ENCODE measurements at places on chromosomes 6 and 20. TPM values are rescaled to one million over a fixed set of nuclear protein-coding genes. Genes with fewer than 3 reads are reported as not detected.
A peak's percentile ranks its signal among the peaks of the same experiment; 100 is the strongest.

- no peak overlapping the region for H3K27ac ChIP-seq
- no peaks in the 10 kb centered on the region for H3K36me3 ChIP-seq
- no peaks in the 10 kb centered on the region for H3K27me3 ChIP-seq
- no peaks in the 10 kb centered on the region for H3K4me1 ChIP-seq
Observed at GRCh38 chr20:41258474-41258873, 59.1 kb downstream of the ZHX3 start.

- H3K27me3 ChIP-seq, result no peaks in the 10 kb centered on the region
- H3K4me1 ChIP-seq, result no peaks in the 10 kb centered on the region
Observed at GRCh38 chr20:25460566-25461280, 53.2 kb downstream of the GINS1 start.

DNA sequence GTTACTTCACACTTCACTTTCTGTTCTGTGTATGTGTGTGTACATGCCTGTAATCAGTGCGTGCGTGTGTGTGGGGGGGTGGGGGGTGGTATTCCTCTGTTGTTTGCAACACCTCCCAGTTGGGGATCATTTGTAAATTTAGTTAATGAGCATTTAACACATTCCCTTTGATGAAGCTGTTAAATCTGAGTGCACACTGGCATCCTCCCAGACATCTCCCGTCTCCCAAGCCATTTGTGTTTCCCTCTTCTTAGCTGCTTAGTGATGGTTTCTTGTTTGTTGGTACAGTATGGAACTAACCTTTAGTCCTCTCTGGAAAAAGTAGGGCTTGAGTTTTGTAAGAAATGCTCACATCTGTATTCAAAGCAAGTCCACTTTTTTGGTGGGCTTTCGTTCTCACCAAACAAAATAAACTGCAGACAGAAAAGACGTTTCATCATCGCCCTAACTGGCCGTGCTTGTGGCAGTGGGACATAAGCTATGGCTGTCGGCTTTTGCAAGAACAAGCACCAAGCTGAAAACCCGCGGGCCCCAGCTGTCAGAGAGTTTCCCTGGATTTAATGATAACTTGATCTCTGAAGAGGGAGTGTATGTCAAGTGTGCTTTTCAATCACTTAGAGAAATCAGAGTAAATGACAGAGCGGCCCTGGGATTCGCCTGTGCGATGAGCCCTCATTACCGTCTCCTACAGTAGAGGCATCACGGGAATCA lies 54.9 kb upstream of the SASH1 start:
- H3K4me3 ChIP-seq, result no peak overlapping the region
- H3K4me1 ChIP-seq, result peaks cover 6% of the 10 kb centered on the region
- no peak overlapping the region for H3K27ac ChIP-seq
- no peaks in the 10 kb centered on the region for H3K36me3 ChIP-seq

DNA sequence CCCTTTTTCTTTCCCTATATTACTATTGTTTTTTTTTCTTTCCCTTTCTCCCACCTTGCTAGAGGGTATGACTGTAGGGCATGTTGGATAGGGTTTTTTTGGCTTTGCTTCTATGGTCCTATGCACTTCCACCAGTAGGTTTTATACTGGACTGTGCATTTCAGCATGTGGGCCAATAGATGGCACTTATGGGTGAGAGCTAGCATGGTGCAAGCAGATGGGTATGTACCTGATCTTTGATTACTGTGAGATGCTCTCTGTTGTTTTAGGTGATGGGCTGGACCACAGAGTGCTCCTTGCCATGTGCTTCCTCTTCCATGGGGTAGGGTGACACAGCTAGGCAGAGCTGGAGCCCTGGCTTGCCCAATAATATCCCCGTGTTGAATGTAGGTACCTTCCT lies 128.5 kb upstream of the CHD6 start:
- H3K4me1 ChIP-seq, result no peaks in the 10 kb centered on the region
- no peaks in the 10 kb centered on the region for H3K36me3 ChIP-seq
- H3K27me3 ChIP-seq, result no peaks in the 10 kb centered on the region

DNA sequence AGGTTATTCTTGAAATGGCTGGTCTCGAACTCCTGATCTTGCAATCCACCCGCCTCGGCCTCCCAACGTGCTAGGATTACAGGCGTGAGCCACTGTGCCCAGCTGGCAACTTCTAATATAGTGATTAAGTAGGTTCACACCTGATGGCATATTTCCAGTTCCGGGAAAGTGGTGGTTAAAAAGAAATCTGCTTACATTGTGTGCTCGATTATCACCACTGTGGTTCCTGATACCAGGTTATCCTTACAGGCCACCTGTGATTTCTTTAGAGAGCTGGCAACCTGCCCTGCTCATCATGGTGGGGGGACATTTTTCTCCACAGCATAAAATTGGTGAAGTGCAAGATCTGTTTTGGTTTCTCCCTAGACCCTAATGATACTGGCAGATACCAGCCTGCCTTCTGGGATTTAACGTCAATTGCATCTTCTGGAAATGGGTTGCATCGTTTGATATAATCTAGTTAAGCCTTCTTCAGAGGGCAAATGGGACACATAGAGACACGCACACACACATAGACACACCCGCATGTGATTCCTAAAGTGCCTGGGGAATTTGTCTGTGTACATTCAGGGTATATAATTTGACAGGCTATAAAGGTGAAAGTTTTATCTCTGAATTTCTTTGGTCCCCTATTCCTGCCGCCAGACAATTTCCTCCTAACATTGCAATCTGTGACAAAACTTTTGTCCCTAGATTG lies 49.7 kb upstream of the CITED2 start:
- no peak overlapping the region for H3K4me3 ChIP-seq
- H3K27ac ChIP-seq, result no peak overlapping the region
- no peaks in the 10 kb centered on the region for H3K27me3 ChIP-seq
- no peaks in the 10 kb centered on the region for H3K4me1 ChIP-seq

DNA sequence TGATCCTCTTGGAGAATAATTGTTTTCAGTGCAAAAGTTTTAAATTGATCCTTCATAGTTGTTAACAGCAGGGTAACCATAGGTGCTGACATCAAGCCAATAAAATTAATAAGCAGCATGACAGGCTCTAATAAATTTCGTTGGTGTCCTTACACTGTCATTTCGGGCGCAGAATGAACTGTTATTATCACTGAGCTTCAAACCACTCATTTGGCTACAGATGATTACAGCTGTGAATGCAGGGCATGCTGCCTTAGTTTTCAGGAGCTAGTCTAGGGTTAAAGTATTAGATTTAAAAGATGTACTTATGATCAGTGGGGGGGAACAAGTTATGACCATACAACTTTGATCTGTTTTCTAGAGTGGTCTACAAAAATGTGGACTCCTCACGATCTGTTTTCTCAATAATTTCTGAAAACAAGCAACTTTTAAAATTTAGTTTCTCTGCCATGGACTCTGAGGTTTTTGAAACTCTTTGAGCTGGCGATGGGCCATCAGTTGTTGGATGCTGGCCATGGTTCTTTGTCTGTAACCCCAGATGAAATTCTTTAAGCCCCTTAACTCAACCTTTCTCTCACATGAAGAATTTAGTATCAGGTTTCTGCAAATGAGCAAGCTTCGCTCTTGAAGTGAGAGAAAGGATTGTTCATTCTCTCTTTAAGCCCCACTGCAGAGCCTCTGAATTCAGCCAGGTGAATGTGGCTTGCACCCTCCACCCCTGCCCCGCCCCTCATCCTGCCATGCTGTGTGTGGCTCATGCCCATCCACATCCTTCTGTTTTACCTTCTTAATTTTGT lies 99.1 kb upstream of the MTHFD1L start:
- H3K27me3 ChIP-seq, result no peaks in the 10 kb centered on the region
- DNase-seq, result peak; percentile 65
- peaks cover 23% of the 10 kb centered on the region for H3K4me1 ChIP-seq
- H3K27ac ChIP-seq, result no peak overlapping the region
- H3K4me3 ChIP-seq, result no peak overlapping the region
- H3K36me3 ChIP-seq, result no peaks in the 10 kb centered on the region

GRCh38 chr6:5562277-5562676 lies 301.0 kb downstream of the FARS2 start:
- H3K27ac ChIP-seq, result no peak overlapping the region
- no peaks in the 10 kb centered on the region for H3K4me1 ChIP-seq
- H3K27me3 ChIP-seq, result no peaks in the 10 kb centered on the region
- H3K36me3 ChIP-seq, result no peaks in the 10 kb centered on the region
- DNase-seq, result no peak

GRCh38 chr20:58938541-58938940 lies 42.5 kb upstream of the NELFCD start:
- no peaks in the 10 kb centered on the region for H3K4me1 ChIP-seq
- no peak overlapping the region for H3K27ac ChIP-seq
- H3K27me3 ChIP-seq, result peaks cover 10% of the 10 kb centered on the region
- no peak overlapping the region for H3K4me3 ChIP-seq
- no peak for DNase-seq

- no peak overlapping the region for H3K4me3 ChIP-seq
- H3K27ac ChIP-seq, result no peak overlapping the region
- H3K27me3 ChIP-seq, result no peaks in the 10 kb centered on the region
- peaks cover 48% of the 10 kb centered on the region for H3K36me3 ChIP-seq
- no peak for DNase-seq
Observed at GRCh38 chr20:50887576-50887975, 43.7 kb downstream of the ADNP start.

DNA sequence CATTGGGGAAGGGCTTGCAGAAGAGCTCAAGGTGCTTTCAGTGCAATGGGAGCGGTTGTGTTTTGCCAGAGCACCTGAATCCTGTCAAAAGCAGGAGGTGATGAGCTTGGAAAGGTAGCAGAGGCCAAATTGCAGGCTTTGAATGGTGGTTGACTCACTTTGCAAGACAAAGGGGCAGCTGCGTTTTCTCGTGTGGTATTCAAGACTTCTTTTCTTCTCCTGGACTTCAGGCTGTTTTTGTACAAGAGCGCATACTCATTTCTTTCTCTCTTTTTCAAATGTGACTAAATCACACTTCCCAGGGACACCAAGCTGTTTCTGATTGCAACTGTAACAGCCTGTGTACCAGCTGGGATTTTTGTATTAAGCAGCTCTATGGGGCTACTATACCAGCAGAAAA lies 32.3 kb downstream of the GHRH start:
- DNase-seq, result no peak
- H3K4me3 ChIP-seq, result no peak overlapping the region
- H3K4me1 ChIP-seq, result no peaks in the 10 kb centered on the region
- peaks cover 76% of the 10 kb centered on the region for H3K36me3 ChIP-seq
- H3K27me3 ChIP-seq, result no peaks in the 10 kb centered on the region

DNA sequence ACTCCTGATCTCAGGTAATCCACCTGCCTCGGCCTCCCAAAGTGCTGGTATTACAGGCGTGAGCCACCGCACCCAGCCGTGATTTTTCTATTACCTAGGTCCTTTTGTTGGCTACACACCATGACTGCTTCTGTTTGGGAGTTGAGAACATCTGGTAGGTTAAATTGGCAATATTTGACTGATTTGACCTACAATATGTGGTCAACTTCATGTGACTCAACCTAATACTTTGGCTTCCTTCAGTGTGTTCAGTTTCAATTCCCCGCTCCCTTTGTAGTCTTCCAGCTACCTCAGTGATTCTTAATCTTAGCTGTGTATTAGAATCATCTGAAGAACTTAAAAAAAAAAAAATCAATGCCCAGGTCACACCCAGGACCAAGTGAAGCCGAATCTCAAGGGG lies 47.4 kb downstream of the MYB start:
- no peak overlapping the region for H3K4me3 ChIP-seq
- no peaks in the 10 kb centered on the region for H3K27me3 ChIP-seq
- no peaks in the 10 kb centered on the region for H3K4me1 ChIP-seq
- H3K36me3 ChIP-seq, result no peaks in the 10 kb centered on the region
- no peak overlapping the region for H3K27ac ChIP-seq
- DNase-seq, result no peak

GRCh38 chr6:111230351-111231089 lies 143.2 kb downstream of the SLC16A10 start:
- peak overlapping the region; percentile 37 for H3K27ac ChIP-seq
- peak; percentile 85 for DNase-seq
- H3K36me3 ChIP-seq, result no peaks in the 10 kb centered on the region
- H3K4me1 ChIP-seq, result peaks cover 12% of the 10 kb centered on the region
- H3K27me3 ChIP-seq, result no peaks in the 10 kb centered on the region
- H3K4me3 ChIP-seq, result no peak overlapping the region

GRCh38 chr6:42740725-42741124 lies 5.2 kb downstream of the TBCC start:
- H3K36me3 ChIP-seq, result no peaks in the 10 kb centered on the region
- no peak overlapping the region for H3K4me3 ChIP-seq

GRCh38 chr6:32889533-32889932 lies 35.5 kb downstream of the PSMB9 start:
- H3K4me3 ChIP-seq, result no peak overlapping the region
- no peak overlapping the region for H3K27ac ChIP-seq
- no peaks in the 10 kb centered on the region for H3K36me3 ChIP-seq
- no peak for DNase-seq
- H3K27me3 ChIP-seq, result no peaks in the 10 kb centered on the region
- H3K4me1 ChIP-seq, result peaks cover 4% of the 10 kb centered on the region

DNA sequence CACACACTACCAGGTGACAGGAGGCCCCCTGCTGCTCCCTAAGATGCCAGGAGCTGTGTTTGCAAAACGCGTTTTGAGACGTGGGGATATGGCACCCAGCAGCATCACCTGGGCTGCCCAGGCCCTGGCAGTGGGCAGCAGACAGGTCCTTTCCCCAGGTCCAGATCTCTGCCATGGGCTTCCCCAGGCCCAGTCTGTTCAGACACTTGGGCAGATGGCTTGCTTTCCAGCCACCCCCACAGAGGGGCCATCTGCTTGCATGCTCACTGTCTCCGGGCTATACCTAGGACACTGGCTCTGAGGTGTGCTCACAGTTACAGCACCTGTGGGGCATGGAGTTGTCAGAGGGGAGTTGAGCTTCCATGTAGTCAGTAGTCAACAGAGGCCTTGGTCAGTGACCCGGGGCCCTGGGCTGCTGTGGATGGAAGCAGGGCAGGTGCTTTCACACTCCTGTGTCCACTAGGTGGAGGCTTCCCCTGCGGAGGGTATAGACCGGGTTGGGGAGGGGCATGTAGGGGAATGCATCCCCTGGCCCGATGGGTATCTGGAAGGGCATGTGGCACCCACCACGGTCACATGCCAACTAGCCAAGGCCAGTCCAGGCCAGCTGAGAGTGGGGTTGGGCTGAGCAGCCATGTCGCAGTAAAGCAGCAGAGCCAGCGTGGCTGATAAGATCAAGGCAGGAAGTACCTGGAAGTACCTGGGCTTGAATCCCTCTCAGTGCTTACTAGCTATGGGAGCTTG lies 185.4 kb upstream of the SLC24A3 start:
- H3K36me3 ChIP-seq, result no peaks in the 10 kb centered on the region
- DNase-seq, result no peak
- H3K27me3 ChIP-seq, result no peaks in the 10 kb centered on the region
- H3K4me3 ChIP-seq, result no peak overlapping the region
- no peak overlapping the region for H3K27ac ChIP-seq

MMP24 gene
- total RNA-seq, result 13.7 TPM

IPCEF1 gene
- 0.16 TPM for total RNA-seq

PHACTR3 gene
- total RNA-seq, result 0.14 TPM

PARD6B gene
- total RNA-seq, result 13.1 TPM

C20orf141 gene
- not detected for total RNA-seq

GSTA3 gene
- total RNA-seq, result not detected

COL20A1 gene
- 3.1 TPM for total RNA-seq

KCNS1 gene
- total RNA-seq, result 2.3 TPM

All from astrocyte (in vitro differentiated cells and primary cell).